ENCODE measurements at places on chromosomes 6 and 20. TPM values are rescaled to one million over a fixed set of nuclear protein-coding genes. Genes with fewer than 3 reads are reported as not detected.

The RBPJL gene
- total RNA-seq, result not detected

The SLC17A1 gene
- total RNA-seq, result not detected

DNA sequence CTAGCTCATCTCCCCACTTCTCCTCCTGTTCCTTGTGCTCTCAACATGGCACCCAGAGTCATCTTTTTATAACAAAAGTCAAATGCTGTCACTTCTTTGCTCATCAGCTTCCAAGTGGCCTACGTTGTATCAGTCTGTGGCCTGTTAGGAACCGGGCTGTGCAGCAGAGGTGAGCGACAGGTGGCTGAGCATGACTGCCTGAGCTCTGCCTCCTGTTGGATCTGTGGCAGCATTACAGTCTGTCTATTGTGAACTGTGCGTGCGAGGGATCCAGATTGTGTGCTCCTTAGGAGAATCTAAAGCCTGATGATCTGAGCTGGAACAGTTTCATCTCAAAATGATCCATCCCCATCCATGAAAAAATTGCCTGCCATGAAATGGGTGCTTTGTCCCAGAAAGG is 129.6 kb downstream of the FNDC1 start:
- DNase-seq, result no peak

- DNase-seq, result no peak
Observed at GRCh38 chr6:117909638-117910037, 2.6 kb downstream of the SLC35F1 start.

DNA sequence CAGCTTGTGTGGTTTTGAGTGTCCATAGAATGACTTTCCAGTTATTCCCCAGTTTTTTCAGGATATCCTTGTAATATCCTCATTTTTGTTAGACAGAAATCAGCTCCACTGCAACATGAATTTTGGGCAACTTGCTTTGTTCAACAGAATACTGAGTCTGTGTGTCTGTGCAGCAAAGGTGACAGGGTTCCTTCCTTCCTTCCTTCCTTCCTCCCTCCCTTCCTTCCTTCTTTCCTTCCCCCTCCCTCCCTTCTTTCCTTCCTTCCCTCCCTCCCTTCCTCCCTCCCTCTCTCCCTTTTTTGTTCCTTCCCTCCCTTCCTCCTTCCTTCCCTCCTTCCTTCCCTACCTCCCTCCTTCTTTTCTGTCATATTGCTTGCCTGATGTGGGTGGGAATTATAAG is 496.5 kb downstream of the EPM2A start:
- no peak for DNase-seq

DNA sequence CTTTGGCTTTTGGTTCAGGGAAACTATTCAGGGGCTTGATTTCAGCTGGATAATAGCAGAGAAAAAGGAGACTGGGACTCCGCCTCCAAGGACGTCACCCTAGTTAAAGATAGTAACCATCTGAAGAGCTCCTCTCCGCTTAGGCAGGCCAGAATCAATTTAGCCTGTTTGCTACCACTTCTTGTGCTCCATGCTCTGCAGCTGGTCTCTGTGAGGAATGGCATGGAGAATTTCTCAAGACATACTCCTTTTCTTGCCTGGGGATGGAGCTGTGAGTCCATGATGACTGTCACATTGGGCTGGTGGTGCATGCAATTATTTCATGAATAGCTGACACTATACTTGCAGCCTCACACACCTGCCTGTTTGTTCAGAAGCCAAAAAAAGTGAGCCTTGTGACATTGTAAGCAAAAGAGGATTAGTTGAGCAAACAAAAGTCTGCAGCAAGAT is 61.4 kb downstream of the TXLNB start:
- no peak for DNase-seq

DNA sequence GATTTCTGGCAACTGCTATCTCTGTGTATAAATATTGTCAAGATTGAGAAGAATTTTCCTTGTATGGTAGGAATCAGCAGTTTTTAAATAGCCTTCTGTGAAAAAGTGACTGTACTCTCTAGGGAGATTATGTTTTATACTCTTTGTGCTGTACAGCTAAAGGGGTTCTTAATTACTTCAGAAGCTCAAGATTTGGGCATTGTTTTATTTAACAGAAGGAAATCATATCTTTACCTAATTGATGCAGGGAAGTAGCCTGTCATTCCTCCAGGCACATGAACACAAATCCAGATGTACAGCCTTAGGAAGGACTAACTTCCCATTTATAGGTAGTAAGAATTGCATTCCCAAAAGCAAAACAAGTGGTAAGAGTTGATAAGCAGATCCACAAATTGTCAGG is 1.3 kb downstream of the CALHM5 start:
- DNase-seq, result no peak
